ENCODE measurements at places on chromosomes 13 and 19.
A peak's percentile ranks its signal among the peaks of the same experiment; 100 is the strongest.

- no peak for DNase-seq
Measured at GRCh38 chr13:112067116-112067741, at the start of gene SOX1. TSS of gene SOX1 (plus strand) at chr13:112067149. CDS start at chr13:112067659, 510 bp downstream.

DNA sequence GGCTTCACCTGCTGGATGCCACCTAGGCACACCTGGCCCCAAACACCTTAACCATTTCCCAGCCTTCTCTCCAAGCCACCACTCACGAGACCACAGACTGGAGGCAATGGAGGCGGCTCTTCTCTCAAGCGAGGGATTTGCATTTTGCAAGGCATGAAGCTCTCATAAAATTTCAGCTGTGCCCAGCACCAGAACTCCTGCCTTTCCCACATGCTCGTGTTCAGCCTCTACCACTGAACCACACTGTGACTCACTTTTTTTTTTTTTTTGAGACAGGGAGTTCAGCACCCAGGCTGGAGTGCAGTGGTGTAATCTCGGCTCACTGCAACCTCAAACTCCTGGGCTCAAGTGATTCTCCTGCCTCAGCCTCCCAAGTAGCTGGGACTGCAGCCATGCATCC is 10.6 kb downstream of the NANOS3 start:
- peak; percentile 15 for DNase-seq

DNA sequence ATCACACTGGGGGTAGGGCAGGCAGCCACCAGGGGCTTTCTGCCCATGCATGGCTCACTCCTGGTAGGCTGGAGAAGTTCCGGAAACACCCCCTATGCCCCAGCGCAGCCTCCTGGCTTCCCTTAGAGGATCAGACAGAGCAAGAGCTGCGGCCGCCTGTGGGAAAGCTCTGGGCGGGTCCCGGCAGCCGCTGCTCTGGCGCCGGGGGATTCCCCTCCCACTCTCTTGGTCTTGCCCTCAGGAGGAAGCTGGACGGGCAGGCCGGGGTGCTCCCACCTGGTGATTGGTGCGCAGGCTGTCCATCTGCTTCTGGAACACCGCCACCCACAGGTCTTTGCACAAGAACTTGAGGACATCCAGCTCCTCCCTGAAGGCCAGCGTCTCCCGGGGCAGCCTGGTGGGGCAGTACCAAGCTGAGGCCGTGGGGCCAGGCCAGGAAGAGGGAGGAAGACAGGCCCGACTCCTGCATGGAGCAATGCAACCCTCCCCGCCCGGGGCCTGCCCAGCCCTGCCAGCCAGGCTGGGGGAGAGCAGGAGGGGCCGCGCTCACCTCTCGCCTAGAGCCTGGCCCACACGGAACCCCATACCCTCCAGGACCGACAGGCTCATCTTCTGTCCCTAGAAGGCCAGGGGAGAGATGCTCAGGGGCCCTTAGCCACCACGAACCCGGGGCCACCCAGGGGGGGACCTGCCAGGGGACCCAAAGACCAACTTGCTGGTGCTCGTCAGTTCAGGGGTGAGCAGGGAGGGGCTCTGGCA is 4.0 kb upstream of the NKPD1 start:
- peak; percentile 46 for DNase-seq

GRCh38 chr19:39557811-39558623 is 18.1 kb upstream of the EID2 start:
- peak; percentile 11 for DNase-seq

DNA sequence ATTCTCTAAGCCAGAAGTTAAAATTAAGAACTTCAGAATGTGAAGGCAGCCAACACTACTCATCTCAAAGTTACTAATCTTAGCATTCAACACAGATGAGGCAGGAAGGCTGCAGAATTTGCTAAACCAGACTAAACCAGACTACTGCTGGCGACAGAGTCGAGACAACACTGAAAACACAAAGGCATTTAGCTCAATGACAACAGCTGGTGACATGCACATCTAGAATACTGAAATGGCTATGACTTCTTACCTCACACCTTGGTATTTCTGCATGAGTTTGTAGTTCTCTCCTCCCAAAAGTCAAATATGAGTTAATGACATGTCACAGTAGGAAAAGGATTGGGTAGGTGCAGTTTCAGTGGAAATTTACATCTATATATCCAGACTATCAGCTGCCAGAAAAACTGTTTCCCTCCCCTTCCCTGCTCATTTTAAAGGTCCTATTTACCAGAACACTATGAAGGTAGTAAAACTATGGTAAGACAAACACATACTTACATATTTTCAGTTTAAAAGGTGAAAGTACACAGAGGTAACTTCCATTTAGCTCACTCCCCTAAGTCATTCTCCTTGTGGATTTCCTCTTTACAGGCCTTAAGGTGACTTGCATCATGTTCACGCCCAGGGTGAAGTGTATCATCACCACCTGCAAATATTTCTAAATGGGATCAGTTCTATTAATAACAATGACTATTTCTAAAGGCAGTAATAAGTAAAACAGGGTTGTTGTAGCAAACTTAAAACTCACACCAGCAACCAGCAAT is 21.4 kb downstream of the FOXO1 start:
- no peak for DNase-seq

GRCh38 chr13:73898899-73899298 is 235.3 kb downstream of the KLF12 start:
- DNase-seq = no peak

DNA sequence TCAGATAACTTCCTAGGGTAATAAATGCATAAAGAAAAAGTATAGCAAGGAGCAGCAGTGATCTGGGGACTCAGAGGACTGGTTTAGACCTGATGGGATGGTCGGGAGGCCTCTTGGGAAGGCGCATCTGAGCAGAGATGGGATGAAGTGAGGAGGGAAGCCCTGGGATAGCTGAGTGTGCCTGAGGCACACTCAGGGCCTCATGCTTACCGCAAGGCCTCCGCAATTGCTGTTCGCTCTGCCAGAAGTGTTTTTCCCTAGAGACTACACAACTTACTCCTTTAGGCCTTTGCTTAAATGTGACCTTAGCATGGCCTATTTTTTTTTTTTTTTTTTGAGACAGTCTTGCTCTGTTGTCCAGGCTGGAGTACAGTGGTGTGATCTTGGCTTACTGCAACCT is 4.1 kb upstream of the DLL3 start:
- no peak for DNase-seq
